Osteoblast (primary cell): ENCODE measurements at places on chromosomes 4 and X. TPM values are rescaled to one million over a fixed set of nuclear protein-coding genes. Genes with fewer than 3 reads are reported as not detected.
A peak's percentile ranks its signal among the peaks of the same experiment; 100 is the strongest.

DNA sequence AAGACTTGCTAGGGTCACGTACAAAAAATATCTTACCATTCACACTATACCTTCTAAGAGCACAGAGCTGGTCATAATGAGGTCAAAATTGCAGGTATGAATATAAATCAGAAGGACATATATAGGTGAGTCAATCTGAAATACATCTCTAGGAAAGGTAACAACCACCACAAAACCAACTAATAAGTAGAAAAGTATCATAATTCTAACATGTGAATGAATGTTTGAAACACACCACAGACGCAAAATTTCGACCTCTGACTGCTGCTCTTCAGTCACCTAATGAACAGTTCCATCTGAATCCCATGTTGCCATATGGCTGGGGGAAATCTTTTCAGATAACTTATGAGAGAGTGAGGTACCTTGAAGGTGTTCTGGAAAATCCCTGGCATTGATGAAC, 22.1 kb downstream of the STAP1 start:
- H3K4me3 ChIP-seq, result no peak overlapping the region
- no peaks in the 10 kb centered on the region for H3K36me3 ChIP-seq
- no peaks in the 10 kb centered on the region for H3K4me1 ChIP-seq
- H3K27ac ChIP-seq, result no peak overlapping the region
- no peaks in the 10 kb centered on the region for H3K27me3 ChIP-seq
- DNase-seq, result no peak

DNA sequence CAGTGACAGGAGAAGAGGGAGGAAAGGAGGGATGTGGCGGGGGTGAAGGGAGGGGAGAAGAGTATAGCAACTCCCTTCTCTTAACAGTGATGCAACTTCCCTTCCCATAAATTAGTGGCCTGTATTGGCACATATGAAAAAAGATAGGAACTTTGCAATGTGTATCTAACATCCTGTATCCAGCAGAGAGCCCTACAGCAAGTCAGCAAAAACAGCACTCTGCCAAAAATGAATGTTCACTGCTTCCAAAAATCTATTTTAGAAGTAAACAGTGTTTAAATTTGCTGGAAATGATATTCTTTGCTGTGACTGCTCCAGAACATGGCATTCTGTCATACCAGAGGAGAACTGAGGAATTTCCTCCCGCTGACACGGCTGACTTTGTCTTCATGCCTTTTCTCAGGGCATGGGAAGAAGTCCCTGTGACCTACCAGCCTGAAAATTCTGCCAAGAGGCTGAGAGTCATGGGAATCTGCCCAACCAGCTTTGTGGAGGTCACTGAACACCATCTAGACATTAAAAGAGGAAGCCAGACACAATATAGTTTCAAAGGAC, 343.4 kb upstream of the RASGEF1B start:
- no peaks in the 10 kb centered on the region for H3K4me1 ChIP-seq
- no peak for DNase-seq
- H3K36me3 ChIP-seq, result no peaks in the 10 kb centered on the region
- H3K27me3 ChIP-seq, result no peaks in the 10 kb centered on the region
- H3K4me3 ChIP-seq, result no peak overlapping the region

- peak; percentile 88 for DNase-seq
- H3K4me1 ChIP-seq, result peaks cover 29% of the 10 kb centered on the region
- peak overlapping the region; percentile 100 for H3K27ac ChIP-seq
- H3K36me3 ChIP-seq, result peaks cover 79% of the 10 kb centered on the region
- no peak overlapping the region for H3K4me3 ChIP-seq
- H3K27me3 ChIP-seq, result no peaks in the 10 kb centered on the region
Measured at GRCh38 chr4:39502019-39502663, 25.1 kb downstream of the UGDH start.

- H3K36me3 ChIP-seq, result no peaks in the 10 kb centered on the region
- H3K4me1 ChIP-seq, result no peaks in the 10 kb centered on the region
- H3K27me3 ChIP-seq, result no peaks in the 10 kb centered on the region
- no peak overlapping the region for H3K27ac ChIP-seq
- no peak for DNase-seq
Measured at GRCh38 chr4:129972257-129972656, 876.3 kb downstream of the C4orf33 start.

- H3K27ac ChIP-seq, result no peak overlapping the region
- no peaks in the 10 kb centered on the region for H3K4me1 ChIP-seq
- DNase-seq, result no peak
- peaks cover 12% of the 10 kb centered on the region for H3K36me3 ChIP-seq
- H3K4me3 ChIP-seq, result no peak overlapping the region
Measured at GRCh38 chrX:1435241-1435895, 17.3 kb downstream of the ASMTL start.

GRCh38 chrX:38717871-38718270, 83.4 kb upstream of the MID1IP1 start:
- H3K36me3 ChIP-seq, result no peaks in the 10 kb centered on the region
- H3K4me1 ChIP-seq, result no peaks in the 10 kb centered on the region
- H3K27ac ChIP-seq, result no peak overlapping the region

DNA sequence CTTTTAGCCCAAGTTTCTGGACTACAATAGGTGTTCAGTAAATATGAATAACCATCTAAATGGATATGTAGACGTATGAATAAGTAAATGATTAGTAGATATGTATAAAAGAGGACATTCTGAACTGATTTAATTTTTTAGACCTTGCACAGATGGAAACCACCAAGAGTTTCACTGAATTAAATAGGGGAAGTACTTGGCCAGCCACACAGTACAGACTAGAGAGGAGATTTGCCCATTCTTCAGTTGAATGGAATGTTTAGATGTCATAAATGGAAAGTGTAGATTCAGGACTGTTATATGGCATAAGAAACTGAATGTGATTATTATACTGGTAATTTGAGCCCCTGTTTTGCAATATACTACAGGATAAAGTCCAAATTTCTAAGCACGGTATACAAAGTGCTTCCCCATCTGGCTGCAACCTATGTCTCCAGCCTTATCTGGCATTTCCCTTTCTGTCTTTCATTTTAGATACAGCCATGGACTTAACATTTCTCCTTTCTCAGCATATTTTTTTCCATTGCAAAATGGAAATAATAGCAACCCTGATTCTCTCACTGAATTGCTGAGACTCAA, 137.8 kb upstream of the HS3ST1 start:
- H3K4me3 ChIP-seq, result no peak overlapping the region
- H3K4me1 ChIP-seq, result no peaks in the 10 kb centered on the region
- DNase-seq, result no peak
- no peaks in the 10 kb centered on the region for H3K36me3 ChIP-seq
- no peak overlapping the region for H3K27ac ChIP-seq
- no peaks in the 10 kb centered on the region for H3K27me3 ChIP-seq

DNA sequence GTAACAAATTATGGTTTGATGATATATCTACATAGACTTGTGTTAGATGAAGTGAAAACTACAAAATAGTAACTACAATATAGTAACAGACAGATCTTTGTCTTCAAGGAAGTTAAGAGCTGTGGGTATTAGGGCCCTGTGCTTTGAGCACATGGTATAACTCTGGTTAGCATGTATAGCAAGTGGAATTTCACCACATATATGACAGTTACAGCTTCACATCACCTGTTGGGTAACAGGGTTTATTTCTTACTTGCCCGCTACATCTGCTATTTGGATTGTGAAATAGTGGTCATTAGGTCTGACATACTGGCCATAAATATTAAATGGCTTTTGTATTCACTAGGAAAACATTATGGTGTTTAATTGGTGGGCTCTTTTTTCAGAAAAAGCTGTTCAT, 20.2 kb downstream of the OFD1 start:
- H3K4me1 ChIP-seq, result no peaks in the 10 kb centered on the region
- no peaks in the 10 kb centered on the region for H3K27me3 ChIP-seq
- H3K27ac ChIP-seq, result no peak overlapping the region
- H3K36me3 ChIP-seq, result peaks cover 29% of the 10 kb centered on the region

GRCh38 chr4:67922697-67923096, 38.9 kb upstream of the TMPRSS11D start:
- DNase-seq, result no peak
- no peak overlapping the region for H3K4me3 ChIP-seq
- no peaks in the 10 kb centered on the region for H3K27me3 ChIP-seq
- no peaks in the 10 kb centered on the region for H3K4me1 ChIP-seq
- no peak overlapping the region for H3K27ac ChIP-seq

GRCh38 chr4:170758988-170759387, 669.2 kb upstream of the AADAT start:
- H3K36me3 ChIP-seq, result no peaks in the 10 kb centered on the region
- H3K4me3 ChIP-seq, result no peak overlapping the region
- no peaks in the 10 kb centered on the region for H3K27me3 ChIP-seq
- no peaks in the 10 kb centered on the region for H3K4me1 ChIP-seq

DNA sequence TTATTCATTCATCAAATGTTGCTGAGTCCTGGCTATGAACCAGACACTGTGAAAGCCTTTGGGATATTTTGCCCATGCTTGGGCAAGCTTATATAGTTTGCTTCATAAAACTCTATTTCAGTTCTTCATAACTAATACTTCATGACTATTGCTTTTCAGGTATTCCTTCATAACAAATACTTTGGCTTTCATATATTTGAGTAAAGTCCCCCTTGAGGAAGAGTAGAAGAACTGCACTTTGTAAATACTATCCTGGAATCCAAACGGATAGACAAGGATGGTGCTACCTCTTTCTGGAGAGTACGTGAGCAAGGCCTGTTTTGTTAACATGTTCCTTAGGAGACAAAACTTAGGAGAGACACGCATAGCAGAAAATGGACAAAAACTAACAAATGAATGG, 1.7 kb upstream of the AFP start:
- peaks cover 31% of the 10 kb centered on the region for H3K27me3 ChIP-seq
- no peak for DNase-seq
- H3K4me1 ChIP-seq, result no peaks in the 10 kb centered on the region
- no peak overlapping the region for H3K27ac ChIP-seq
- no peak overlapping the region for H3K4me3 ChIP-seq

- no peak overlapping the region for H3K27ac ChIP-seq
- H3K4me3 ChIP-seq, result no peak overlapping the region
Measured at GRCh38 chr4:42642101-42642797, 14.7 kb downstream of the ATP8A1 start.

GRCh38 chr4:173202395-173202794, 33.8 kb downstream of the GALNT7 start:
- H3K4me3 ChIP-seq, result no peak overlapping the region
- no peaks in the 10 kb centered on the region for H3K36me3 ChIP-seq
- H3K27ac ChIP-seq, result no peak overlapping the region

DNA sequence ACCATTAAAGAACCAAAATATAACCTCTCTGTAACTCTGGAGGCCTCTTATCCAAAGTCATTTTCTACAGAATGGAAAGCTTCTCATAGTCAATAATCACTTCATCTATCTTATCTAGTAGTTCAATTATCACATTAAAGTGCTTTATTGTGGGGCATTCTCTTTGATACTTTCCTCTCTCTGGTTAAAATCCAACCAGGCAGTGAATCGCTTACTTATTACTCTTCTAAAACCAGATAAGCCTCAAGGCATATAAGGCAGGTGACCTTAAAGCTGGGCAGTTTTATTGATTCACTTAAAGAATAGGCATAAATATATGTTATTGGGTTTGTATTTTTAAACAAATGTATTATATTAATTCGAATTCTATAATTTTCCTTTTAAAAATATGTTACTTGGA, 2162.1 kb upstream of the TENM3 start:
- no peak for DNase-seq
- no peak overlapping the region for H3K27ac ChIP-seq
- no peaks in the 10 kb centered on the region for H3K4me1 ChIP-seq
- no peaks in the 10 kb centered on the region for H3K27me3 ChIP-seq

- no peak overlapping the region for H3K27ac ChIP-seq
- H3K36me3 ChIP-seq, result no peaks in the 10 kb centered on the region
- DNase-seq, result no peak
- H3K4me1 ChIP-seq, result no peaks in the 10 kb centered on the region
- H3K27me3 ChIP-seq, result no peaks in the 10 kb centered on the region
- no peak overlapping the region for H3K4me3 ChIP-seq
Measured at GRCh38 chr4:19486400-19486799, 765.3 kb upstream of the SLIT2 start.

DNA sequence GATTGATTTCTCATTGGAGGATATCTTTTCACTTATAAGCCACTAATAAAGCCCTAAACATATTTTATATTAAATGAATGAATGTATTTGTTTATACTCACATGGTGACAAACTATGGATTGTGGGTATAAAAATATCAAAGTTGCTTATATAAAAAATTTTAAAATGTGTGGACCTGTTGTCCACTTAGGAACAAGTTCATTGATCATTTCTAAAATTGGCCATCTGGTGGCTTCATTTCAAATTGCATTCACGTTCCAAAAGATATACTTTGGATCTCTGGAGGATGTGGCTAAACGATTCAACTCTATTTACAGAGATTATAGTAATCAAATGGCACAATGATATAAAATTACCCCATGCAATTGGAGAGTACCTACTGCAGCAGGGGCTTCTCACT, 32.5 kb downstream of the FSTL5 start:
- no peaks in the 10 kb centered on the region for H3K4me1 ChIP-seq
- no peaks in the 10 kb centered on the region for H3K27me3 ChIP-seq
- H3K36me3 ChIP-seq, result no peaks in the 10 kb centered on the region
- H3K27ac ChIP-seq, result no peak overlapping the region
- no peak overlapping the region for H3K4me3 ChIP-seq

The MND1 gene
- 1.4 and 2.7 TPM in 2 replicates for total RNA-seq

The KLHL4 gene
- 0.72 and 1.2 TPM in 2 replicates for total RNA-seq

The TDO2 gene
- total RNA-seq, result 0.88 and 1.4 TPM in 2 replicates

The PDE5A gene
- total RNA-seq, result 140 and 157 TPM in 2 replicates

The NAT8L gene
- total RNA-seq, result under 0.01 TPM in 2 replicates

The ARHGAP36 gene
- total RNA-seq, result not detected in 2 replicates

The VCX2 gene
- not detected in 2 replicates for total RNA-seq

The KCND1 gene
- total RNA-seq, result 0.29 and 0.36 TPM in 2 replicates

The NDST4 gene
- total RNA-seq, result not detected in 2 replicates
